NCI-H1105 (cell line): ENCODE measurements at places on chromosomes 12 and 14.

DNA sequence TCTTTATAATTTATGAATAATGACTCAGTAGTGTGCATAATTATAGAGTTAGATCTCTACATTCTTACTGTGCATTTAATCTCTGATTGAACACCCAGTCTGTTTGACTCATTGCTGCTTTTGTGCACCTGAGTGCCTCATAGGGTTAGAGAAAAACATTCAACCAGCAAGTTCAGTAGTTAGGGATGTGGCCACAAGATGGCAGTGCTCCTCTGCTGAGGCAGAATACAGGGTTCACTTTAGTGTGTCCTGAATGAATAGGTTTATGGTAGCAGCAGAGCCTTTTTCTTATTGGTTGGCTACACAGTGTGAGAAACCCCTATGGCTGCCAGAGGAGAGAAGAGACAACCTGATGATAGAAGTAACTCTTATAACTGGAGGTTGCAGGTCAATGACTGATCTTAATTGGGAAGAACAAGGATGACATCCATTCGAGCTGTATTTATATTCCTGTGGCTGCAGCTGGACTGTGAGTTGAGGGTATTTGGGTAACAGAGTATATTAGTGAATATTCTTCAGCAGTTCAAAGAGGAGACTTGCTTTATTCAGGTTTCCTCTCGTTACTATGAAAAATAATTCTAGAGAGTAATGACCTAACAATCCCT lies 194.9 kb upstream of the OR4E1 start:
- DNase-seq: peak; percentile 17

DNA sequence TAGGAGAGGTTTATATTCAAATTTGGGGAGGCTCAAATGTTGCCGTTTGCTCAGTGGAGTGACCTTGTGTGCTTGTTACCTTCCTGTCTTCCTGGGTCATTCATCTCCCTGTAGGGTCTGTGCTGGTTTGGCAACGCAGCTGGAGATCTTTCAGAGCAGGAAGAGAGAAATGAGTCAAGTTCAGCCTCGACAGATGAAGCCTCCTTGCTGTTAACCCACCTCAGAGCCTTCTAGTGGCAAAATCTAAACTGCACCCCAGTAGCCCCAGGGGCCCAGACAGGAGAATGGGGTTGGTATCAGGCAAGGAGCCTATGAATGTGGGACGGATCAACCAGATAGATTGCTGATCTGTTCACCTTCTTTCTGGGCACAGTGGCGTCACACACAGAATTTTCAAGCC lies 999.3 kb downstream of the VRK1 start:
- DNase-seq: no peak

- no peak for DNase-seq
These were observed 3.6 kb upstream of the KRT72 start for GRCh38 chr12:52604859-52605258.

- DNase-seq: no peak
These were observed 24.2 kb downstream of the YY1 start for GRCh38 chr14:100263141-100263540.

- DNase-seq: no peak
These were observed 305.9 kb upstream of the G2E3 start for GRCh38 chr14:30252783-30253674.

DNA sequence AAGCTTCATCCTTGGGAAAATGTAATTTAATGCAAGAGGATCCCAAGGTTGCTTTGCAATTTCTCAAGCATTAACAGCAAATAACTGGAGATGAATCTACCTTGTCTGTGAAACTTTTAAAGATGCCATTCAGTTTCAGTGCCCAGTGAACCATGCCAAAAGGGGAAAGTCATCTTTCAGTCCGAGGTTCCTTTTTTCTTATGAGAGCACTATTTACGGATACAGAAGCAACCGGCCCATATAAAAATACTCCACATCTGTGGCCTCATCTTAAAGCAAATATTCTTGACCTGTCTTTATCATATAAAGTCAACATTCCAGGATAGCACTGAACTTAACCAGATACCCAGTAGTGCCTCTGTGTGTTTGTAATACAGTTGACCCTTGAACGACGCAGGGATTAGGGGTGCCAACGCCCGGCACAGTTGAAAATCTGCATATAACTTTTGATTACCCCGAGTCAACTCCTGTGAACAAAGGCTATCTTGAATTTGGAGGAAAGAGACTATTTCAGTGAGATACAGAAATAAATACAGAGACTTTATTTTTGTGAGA lies 209.4 kb downstream of the PCNX1 start:
- DNase-seq: no peak

DNA sequence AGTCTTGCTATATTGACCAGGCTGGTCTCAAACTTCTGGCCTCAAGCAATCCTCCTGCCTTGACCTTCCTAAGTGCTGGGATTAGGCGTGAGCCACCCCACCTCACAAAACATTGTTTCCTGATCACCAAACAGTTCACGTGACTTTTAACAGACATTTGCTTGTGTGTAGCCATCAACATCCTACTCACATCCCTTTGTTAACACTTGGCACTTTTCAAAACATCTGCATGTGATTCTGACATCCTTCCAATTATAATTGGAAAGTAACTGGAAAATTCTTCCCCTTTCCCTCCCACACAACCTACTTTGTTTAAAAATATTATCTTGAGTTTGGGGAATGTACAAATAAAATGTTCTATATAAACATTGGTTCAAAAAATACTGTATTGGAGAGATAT lies 317.9 kb downstream of the PCNX1 start:
- DNase-seq: no peak

DNA sequence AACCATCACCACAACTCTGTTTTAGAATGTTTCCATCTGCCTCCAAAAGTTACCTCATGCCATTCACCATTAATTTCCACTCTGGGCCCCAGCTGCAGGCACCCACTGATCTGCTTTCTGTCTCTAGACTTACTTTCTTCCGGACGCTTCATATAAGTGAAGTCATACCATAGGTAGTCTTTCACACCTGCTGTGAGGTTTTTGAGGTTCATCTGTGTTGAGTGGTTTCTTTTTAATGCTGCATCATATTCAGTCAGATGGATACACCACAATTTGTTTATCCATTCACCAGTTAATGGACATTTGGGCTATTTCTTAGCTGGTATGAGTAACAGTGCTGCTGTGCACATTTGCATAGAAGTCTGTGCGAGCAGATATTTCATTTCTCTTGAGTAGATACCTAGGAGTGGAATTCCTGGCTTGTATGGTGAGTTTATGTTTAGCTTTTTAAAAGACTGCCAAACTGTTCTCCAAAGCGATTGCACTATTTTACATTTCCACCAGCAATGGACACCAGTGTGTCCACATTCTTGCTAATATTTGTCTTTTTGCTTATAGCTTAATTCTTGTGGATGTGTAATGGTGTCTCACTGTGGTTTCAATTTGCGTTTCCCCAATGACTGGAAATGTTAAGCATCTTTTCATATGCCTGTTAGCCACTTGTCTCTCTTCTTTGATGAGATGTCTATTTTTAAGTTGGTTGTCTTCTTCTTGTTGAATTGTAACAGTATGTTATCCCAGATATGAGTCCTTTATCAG lies 48.3 kb downstream of the ZFYVE21 start:
- DNase-seq: no peak

DNA sequence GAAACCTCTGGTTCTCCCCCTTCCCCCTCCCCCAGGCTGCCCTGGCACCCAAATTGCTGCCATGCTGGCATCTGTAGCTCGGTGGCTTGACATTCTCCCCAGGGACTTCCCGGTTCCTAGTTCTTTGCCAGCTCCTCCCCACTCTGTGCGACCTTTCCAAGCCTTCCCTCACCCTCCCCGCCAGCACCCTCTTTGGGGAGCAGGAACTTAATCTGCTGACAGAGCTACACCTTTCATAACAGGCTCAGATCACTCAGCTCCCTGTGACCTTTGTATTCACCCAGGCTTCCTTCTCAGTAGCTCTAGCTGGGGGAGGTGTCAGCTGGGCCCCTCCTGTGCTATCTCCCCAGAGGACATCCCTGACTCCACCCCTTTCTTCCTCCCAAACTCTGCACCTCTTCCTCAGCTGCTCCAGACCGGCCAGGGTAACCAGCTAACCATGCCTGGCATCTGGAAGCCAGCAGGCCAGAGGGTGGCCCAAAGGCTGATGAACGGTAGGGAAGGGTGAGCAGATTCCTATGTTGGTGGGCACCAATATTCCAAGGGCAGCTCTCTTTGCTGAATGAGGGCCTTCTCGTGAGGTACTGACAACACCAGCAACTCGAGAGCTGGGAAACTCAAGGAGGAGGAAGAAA lies 1.8 kb upstream of the COX14 start:
- DNase-seq: no peak

DNA sequence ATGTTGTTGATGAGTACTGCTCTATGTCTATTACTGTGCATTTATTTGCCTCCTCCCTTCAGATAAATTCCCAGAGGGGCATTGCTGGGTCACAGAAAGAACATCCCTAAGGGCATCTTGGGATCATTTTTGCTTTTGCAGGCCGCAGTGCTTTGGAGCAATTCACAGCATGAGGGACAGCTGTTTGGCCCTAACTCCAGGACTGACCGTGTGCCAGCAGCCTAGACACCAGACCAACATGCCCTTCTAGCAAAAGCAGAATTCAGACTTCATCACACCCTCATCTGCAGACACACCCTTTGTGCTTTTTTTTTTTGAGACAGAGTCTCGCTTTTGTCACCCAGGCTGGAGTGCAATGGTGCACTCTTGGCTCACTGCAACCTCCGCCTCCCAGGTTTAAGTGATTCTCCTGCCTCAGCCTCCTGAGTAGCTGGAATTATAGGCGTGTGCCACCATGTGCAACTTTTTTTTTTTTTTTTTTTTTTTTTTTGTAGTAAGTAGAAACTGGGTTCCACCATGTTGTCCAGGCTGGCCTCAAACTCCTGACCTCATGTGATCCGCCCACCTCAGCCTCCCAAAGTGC lies 31.0 kb downstream of the RNF34 start:
- DNase-seq: no peak

GRCh38 chr12:72230589-72230988 lies 41.6 kb upstream of the TRHDE start:
- no peak for DNase-seq

DNA sequence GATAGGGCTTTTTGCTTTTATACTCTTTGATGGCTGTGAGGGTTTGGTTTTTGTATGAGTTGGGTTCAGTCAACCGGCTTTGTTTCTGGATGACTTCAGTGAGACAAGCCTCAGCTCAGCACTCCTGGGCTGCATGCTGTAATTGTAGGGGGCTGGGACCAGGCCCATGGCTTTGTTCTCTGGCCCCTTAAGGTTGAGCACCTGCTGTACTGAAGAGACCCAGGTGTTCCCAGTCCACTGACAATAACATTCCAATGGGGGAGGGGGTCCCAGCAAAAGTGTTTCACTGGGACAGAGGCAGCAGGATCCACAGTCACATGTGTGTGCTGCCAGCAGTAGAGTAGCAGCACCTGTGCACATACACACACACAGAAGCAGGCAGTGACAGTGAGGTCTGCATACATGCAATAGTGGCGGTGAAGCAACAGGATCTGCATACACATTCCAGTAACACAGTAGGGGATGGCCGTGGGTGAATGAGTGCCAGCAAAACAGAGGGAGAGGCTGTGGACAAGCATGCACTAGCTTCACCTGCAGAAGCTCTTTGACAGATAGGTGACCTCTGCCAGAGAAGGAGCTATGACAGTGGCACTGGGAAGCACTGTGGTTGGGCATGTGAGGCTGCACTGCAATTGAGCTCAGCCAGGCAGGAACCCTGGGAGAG lies 240.4 kb downstream of the ASCL1 start:
- DNase-seq: no peak

GRCh38 chr12:18487509-18487908 lies 226.2 kb downstream of the PIK3C2G start:
- no peak for DNase-seq

DNA sequence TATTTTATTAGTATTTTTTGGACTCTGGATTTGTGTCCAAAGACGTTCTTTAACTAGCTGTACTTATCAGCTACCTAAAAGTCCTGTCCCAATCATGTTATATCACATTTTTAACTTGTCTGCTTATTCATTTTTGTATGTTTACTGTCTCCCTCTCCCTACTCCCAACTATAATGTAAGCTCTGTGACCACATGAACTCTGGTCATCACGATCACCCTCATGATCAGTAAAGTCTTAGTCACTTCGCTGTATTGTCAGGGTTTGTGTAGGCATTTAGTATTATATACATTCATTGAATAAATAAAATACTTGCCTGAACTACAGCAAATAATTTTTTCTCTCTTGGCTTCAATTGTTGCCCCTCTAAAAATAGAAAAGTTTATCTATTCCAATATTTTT lies 211.0 kb downstream of the PIK3C2G start:
- DNase-seq: no peak

DNA sequence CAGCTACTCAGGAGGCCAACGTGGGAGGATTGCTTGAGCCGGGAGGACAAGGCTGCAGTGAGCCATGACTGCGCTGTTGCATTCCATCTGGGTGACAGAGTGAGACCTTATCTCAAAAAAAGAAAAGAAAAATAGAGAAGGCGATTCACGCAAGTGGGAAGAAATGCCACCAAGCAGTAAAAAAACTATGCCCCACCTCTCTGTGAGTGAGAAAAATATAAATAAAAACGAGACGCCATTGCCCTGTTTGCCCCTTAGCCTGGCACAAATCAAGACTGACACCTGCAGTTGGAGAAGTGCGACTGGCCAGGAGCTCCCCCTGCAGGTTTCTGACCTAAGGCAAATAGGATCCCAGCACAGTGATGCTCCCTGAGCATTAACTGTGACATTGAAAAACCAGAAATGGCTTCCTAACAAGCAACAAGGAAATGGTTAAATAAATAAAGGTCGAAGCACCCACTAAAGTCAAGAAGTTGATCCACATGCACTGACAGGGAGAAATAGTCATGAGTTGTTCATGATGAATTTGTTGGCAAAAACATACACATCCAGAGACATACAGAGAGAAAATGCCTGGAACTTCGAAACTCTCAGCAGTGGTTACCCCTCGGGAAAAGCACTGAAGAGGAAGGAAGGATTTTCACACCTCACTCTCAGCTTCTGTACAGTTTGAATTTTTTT lies 21.1 kb downstream of the GSC start:
- DNase-seq: peak; percentile 29

GRCh38 chr12:54569995-54570528 lies 18.4 kb downstream of the PPP1R1A start:
- DNase-seq: no peak

- no peak for DNase-seq
These were observed 58.8 kb upstream of the DYNC1H1 start for GRCh38 chr14:101905614-101906013.

DNA sequence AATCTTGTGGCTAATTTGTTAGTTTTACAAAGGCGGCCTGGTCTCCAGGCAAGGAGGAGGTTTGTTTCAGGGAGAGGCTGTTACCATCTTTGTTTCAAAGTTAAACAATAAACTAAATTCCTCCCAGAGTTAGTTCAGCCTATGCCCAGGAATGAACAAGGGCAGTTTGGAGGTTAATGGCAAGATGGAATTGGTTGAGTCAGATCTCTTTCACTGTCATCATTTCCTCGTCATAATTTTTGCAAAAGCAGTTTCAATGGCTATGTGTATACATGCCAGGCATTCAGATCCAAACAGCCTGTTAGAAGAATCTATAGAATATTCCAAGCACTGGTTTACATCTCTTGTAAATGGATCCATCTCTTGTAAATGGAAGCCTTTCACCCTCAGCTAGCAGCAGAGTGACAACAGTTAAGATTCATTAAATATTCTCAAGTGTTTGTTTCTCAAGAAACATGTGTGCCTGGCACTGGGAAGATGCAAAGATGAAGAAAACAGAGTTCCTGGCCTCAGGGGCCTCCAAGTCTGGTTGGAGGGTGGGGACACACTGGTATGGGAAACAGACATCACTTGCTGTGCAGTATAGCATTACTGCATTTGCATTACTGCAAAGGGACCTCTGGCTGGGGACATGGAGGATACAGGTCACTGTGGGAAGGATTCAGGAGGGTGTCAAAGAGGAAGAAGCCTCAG lies 65.8 kb downstream of the RIN3 start:
- no peak for DNase-seq
